ENCODE measurements at places on chromosomes 16 and 17. TPM values are rescaled to one million over a fixed set of nuclear protein-coding genes. Genes with fewer than 3 reads are reported as not detected.

The PROCA1 gene
- total RNA-seq: 1.1 TPM

The NXPH3 gene
- total RNA-seq: 1.0 TPM

The CEP295NL gene
- total RNA-seq: 1.6 TPM

The FBXW10B gene
- total RNA-seq: 11.1 TPM

DNA sequence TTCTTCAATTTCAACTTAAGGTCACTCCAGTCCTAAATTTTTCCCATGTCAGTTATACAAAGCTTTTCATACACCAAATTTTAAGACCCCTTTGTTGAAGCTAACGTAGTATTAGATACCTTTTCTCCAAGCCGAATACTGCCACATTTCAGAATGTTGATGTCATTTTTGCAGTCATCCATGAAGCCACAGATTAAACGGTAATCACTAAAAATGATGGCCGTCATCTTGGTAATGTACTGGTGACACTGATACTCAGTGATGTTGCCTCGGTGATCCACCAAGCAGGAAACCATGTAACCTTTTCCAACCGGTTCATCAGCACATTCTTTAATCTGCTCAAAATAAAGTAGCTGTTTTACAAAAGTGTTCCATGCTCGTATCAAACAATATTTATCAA, 82.1 kb upstream of the CLEC18B start:
- peaks cover 17% of the 10 kb centered on the region for H3K4me1 ChIP-seq
- H3K27me3 ChIP-seq: no peaks in the 10 kb centered on the region
- no peak overlapping the region for H3K27ac ChIP-seq
- DNase-seq: no peak
- H3K36me3 ChIP-seq: no peaks in the 10 kb centered on the region
- H3K4me3 ChIP-seq: no peak overlapping the region

DNA sequence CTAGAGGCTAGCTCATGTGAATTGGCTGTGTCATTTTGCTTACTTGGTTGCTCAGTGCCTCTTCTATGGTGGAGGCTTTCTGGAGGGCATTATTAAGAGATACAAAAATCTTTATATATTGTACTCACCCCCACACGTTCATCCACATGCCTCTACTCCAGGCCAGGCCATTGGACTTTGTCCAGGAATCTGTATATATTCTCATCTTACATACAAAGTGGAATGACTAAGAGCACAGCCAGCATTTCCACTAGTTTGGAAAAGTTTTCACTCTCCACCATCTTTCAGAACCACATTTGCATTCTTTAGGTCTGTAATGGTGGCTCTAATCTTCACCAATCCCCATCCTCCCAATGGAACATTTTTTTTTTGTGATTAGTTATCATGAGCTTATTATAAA, 4.8 kb upstream of the GLG1 start:
- H3K4me3 ChIP-seq: no peak overlapping the region
- no peak overlapping the region for H3K27ac ChIP-seq
- H3K4me1 ChIP-seq: peaks cover 5% of the 10 kb centered on the region

- H3K4me1 ChIP-seq: peaks cover 24% of the 10 kb centered on the region
- no peaks in the 10 kb centered on the region for H3K36me3 ChIP-seq
- no peak overlapping the region for H3K4me3 ChIP-seq
These were observed 27.8 kb downstream of the CASKIN2 start for GRCh38 chr17:75487351-75488070.

DNA sequence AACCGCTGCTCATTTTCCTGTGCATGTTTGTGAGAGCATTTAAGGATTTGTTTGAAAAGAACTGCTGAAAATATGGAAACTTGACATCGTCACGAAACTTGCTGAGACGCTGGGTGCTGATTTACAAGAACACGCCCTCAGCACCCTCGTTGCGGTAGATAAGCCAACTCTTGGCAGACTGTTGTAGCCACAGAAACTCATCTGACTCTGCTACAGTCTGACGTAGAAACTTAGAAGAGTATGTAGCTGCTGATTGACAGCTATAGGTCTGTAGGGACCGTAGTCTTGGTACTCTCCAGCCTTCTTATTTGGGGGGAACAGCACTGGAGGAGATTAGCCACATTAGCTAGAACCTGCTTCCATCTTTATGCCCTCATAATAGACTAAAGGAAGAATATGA, 36.1 kb upstream of the MYH2 start:
- no peak overlapping the region for H3K27ac ChIP-seq
- H3K27me3 ChIP-seq: no peaks in the 10 kb centered on the region
- no peak for DNase-seq
- H3K36me3 ChIP-seq: no peaks in the 10 kb centered on the region
- no peaks in the 10 kb centered on the region for H3K4me1 ChIP-seq
- no peak overlapping the region for H3K4me3 ChIP-seq

GRCh38 chr17:65074778-65075250, 18.3 kb upstream of the GNA13 start:
- H3K27ac ChIP-seq: peak overlapping the region; percentile 59
- H3K4me3 ChIP-seq: no peak overlapping the region
- no peaks in the 10 kb centered on the region for H3K36me3 ChIP-seq
- peaks cover 14% of the 10 kb centered on the region for H3K4me1 ChIP-seq
- H3K27me3 ChIP-seq: no peaks in the 10 kb centered on the region

GRCh38 chr16:49468611-49469310, 95.2 kb downstream of the C16orf78 start:
- H3K27ac ChIP-seq: no peak overlapping the region
- H3K4me3 ChIP-seq: no peak overlapping the region
- no peaks in the 10 kb centered on the region for H3K36me3 ChIP-seq
- H3K4me1 ChIP-seq: peaks cover 5% of the 10 kb centered on the region
- no peak for DNase-seq

DNA sequence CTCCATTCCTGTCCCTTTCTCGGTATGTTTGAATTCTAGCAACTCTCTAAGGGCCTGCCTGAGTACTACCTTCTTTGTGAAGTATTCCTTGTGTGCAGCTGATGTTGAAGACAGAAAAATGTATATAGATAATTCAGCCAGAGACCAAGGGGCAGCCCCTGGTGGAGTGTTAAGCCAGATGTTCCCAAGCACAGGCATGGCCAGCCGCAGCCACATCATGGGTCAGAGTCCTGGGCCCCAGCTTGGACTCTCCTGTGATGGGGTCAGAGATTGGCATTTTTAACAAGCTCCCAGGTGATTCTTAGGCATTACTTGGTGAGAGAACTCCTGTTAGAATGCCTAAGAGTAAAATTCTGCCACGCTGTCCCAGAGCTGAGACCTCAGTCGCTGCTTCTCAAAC, 100.8 kb downstream of the IRF8 start:
- no peak overlapping the region for H3K27ac ChIP-seq

DNA sequence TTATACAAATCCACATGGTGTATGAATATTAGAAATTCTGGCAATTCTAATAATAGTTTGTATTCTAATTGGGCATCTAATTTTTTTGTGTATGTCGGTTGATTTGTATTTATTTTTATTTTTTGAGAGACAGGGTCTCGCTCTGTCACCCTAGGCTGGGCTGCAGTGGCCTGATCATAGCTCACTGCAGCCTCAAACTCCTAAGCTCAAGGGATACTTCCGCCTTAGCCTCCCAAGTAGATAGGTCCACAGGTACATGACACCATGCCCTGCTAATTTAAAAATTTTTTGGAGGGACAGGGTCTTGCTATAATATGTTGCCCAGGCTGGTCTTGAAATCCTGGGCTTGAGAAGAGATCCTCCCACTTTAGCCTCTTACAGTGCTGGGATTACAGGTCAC, 104.6 kb downstream of the TRIM37 start:
- no peaks in the 10 kb centered on the region for H3K27me3 ChIP-seq
- H3K4me3 ChIP-seq: no peak overlapping the region
- H3K27ac ChIP-seq: no peak overlapping the region
- DNase-seq: no peak

GRCh38 chr16:86554599-86554916, 477 bp downstream of the MTHFSD start:
- H3K4me3 ChIP-seq: peak overlapping the region; percentile 55
- no peaks in the 10 kb centered on the region for H3K4me1 ChIP-seq
- no peak for DNase-seq
- H3K36me3 ChIP-seq: peaks cover 2% of the 10 kb centered on the region
- H3K27me3 ChIP-seq: no peaks in the 10 kb centered on the region

DNA sequence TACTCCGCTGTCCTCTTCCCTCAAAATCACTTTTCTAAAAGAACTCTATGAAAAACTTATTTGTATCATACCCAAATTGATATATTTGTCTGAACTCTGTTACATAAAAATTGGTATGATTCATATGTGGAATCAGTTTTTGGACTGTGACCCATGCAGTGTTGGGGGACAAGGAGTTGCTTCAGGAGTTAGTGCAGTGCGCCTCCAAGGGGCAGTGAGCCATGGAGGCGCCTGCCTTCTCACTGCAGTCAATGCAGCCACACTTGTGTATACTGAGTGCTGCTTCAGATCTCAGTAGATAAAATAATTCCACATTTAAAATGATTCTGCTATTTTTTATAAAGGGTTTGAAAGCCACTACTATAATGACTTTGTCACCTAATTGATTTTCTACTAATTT, 32.5 kb downstream of the DGKE start:
- no peaks in the 10 kb centered on the region for H3K27me3 ChIP-seq
- peaks cover 15% of the 10 kb centered on the region for H3K36me3 ChIP-seq
- no peak overlapping the region for H3K27ac ChIP-seq
- peak; percentile 50 for DNase-seq
- peaks cover 9% of the 10 kb centered on the region for H3K4me1 ChIP-seq

DNA sequence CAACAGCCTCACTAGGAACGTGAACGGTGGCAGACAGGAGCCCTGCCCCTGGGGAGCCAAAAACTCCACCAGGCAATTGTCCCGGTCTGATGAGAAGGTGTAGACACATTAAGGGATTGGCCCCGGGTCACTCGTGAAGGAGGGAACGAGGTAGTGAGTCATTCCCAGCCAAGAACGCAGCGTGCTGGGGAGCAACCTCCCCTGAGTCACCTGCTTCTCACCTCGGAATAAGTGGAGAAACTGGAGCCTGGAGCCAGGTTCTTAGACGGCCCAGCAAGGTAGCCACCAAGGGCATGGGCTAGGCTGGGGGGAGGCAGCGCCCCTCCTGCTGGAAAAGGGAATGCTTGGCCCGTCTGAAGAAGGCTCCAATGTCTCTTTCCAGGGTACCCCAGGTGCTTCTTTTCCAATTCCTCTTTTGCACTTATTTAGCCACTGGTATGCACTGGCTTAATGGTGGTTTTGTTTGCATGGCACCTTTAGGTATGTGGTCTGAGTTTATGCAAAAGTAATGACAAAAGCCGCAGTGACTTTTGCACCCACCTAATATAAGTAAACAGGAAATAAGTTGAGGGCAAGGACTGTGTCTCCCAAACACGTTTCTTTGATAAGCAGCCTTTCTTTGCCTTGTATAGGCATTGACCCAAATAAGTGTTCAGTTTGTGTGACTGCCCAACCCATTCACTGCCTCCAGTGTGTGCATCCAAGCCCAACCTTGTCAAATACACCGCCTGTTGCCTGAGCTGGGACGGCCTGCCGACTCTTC, 1.8 kb upstream of the HELZ start:
- no peak overlapping the region for H3K27ac ChIP-seq
- peaks cover 6% of the 10 kb centered on the region for H3K4me1 ChIP-seq
- no peak overlapping the region for H3K4me3 ChIP-seq
- H3K36me3 ChIP-seq: no peaks in the 10 kb centered on the region
- DNase-seq: peak; percentile 82

- H3K36me3 ChIP-seq: no peaks in the 10 kb centered on the region
- H3K27ac ChIP-seq: no peak overlapping the region
- DNase-seq: no peak
- H3K4me1 ChIP-seq: peaks cover 23% of the 10 kb centered on the region
These were observed 2.2 kb downstream of the LMF1 start for GRCh38 chr16:968620-969019.
